RKO (cell line): ENCODE measurements at places on chromosomes 2 and 18.

DNA sequence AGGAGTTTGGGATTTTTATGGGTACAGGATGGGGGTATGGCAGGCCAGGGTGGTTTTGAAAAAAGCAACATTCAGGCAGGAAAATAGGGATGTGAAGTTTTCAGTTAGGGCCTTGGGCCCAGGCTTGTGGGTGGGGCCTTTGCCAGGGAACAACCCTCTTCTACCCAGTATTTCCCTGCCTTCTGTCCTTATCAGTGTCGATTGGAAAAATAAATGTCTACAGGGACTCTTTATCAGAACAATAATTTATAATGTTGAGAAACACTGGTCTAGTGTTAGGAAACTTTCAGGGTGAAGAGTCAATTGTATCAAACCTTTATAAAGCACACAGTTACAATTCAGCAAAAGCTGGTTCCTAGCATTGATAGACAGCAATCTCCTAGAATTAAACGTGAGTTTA lies 214.1 kb upstream of the NABP1 start:
- DNase-seq = no peak

- no peak for DNase-seq
These were observed 203.5 kb downstream of the DPP4 start for GRCh38 chr2:161870401-161870930.

DNA sequence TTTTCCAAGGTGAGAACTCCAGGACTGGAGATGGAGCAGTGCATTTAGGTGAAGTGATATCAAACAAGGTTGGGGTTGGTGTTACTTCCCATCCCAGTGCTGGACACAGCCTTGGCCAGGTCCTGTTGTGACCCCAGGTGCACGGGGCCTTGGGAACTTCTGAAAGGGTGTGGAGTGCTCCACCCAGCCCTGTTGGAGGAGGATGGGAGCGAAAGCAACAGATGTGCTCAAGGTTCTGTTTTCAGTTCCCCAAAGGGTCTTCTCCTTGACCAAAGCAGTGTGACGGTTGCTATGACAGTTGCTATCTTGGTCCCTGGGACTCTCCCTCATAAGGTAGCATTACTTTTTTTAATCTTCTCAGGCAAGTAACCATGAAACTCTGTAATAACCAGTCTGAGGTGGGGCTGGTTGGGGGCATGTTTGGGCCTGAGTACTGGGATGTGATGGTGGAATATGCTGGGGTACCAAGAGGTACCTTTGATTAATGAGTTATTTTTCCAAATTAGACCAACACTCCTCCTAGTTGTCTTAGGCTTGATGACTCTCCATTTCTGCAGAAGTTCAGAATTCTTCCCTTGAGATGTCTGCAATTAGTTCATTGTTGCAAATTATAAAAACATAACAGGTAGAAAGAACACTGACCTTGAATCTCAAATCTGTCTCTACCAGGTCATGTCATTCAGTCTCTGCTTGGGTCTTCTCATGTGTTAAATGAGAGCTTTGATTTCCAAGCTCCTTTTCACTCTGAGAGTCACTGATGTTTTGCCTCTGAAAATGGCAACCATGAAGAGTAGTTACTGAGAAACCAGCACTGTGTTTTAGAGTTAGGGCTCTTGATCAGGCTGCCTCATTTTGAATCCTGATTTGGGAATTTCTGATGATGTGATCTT lies 154.5 kb downstream of the RPIA start:
- no peak for DNase-seq

- peak; percentile 77 for DNase-seq
These were observed 46.6 kb downstream of the PRKRA start for GRCh38 chr2:178404368-178404767.

DNA sequence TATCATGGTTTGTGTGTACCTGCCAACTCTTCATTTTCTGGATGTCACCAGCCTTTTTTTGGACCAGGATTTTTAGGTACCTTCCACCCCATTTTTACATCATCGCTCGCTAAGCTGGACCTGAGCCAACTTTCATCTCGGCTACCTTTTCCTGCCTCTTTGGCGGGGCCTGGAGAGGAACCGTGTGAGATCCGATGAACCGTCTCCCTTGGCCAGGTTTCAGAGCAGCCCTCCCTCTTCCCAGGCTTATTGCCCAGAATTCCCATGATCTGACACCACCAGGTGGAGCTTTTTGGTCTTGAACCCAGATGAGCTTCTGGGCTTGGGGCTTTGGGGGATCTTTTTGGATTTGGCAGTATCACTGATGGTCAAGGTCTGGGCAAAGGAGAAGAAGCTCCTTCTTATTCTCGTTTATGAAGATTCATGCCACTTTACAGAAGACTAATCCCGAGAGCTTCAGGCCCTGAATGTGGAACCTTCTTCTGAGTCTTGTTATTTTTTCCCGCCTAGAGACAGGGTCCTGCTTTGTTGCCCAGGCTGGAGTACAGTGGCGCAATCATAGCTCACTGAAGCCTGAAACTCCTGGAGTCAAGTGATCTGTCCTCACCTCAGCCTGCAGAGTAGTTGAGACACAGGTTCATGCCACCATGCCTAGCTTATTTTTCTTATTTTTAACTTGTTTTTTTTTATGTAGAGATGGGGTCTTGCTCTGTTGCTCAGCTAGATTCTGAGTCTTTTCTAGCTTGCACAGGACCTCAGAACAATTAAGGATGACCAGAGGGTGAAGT lies 50.4 kb downstream of the GATA6 start:
- no peak for DNase-seq

GRCh38 chr2:33320573-33320972 lies 155.9 kb upstream of the RASGRP3 start:
- DNase-seq = no peak

- DNase-seq = no peak
These were observed 7.6 kb upstream of the SNED1 start for GRCh38 chr2:240990726-240991377.

DNA sequence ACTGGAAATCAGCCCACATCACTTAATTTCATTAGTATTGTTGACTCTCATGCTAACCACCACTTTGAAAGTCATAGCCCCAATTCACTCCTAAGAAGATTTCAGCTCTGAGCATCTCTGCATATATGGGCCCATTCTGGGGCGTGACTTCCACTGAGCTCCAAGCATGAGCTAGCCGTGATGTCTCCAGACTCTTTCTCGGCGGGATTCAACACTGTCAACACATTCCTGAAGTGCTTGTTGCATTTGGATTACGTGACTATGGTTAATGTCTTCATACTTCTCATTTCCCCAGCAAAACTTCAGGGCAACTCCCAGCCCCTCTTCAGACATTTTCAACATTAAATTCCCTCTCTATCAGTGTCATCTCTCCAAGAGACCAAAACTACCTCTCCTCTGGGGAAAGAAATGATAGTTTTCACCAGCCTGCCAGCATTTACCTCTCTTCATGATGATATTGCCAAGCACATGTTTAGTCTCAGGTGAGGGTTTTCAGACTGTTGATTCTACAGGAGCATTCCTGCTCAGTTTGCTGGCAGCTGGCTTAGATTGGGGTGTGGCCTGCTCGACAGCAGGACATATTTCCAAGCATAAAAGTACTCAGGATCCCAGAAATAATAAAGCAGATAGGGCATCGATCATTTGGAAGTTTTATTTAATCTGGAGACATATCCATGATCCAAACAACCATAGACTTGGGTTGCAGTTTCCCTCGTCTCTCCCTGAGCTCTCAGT lies 81.7 kb downstream of the FEZ2 start:
- no peak for DNase-seq

- no peak for DNase-seq
These were observed 683.0 kb downstream of the DSC3 start for GRCh38 chr18:30359521-30359920.

- no peak for DNase-seq
These were observed 12.9 kb downstream of the SIX2 start for GRCh38 chr2:44996356-44996755.

GRCh38 chr2:33531549-33532059 lies 55.2 kb downstream of the RASGRP3 start:
- no peak for DNase-seq

DNA sequence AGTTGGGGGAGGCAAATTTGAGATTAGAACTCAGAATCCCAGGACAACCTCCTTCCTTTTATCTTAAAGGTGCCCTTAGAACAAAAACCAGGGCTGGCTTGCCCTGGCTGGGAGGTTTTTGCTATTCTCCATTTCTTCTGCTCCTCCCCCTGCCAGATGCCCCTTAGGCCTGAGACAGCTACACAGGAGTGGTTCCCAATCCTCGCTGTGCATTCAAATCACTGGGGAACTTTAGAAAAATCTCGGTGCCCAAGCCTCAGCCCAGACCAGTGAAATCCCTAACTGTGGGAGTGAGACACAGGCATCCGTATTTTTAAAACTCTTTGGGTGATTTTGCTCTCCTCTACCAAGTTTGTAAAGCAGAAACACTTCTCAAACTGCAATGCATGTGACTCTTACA lies 38.8 kb downstream of the LBH start:
- DNase-seq = no peak

- DNase-seq = no peak
These were observed 390.7 kb upstream of the ETAA1 start for GRCh38 chr2:67006373-67006960.

GRCh38 chr2:14301331-14301730 lies 331.2 kb upstream of the LRATD1 start:
- DNase-seq = no peak

GRCh38 chr2:68466361-68466777 lies 725 bp downstream of the FBXO48 start:
- DNase-seq = peak; percentile 62

DNA sequence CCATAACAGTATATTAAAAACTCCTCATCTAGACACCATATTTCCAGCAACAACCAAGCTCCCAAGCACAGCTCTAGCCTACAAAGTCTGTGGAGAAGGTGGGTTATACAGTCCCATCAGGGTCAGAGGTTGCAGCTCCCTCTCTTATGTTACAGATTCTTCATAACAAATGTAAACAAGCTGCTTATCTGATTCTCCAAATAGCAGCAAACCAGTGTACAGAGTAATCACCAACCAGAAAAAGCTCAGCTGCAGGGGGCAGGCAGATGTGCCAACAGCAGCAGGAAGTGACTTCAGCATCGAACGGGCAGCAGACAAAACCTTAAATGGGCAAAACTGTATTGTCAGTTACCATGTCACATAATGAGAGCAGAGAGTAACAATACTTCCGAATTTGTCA lies 52.9 kb upstream of the NABP1 start:
- DNase-seq = peak; percentile 79

DNA sequence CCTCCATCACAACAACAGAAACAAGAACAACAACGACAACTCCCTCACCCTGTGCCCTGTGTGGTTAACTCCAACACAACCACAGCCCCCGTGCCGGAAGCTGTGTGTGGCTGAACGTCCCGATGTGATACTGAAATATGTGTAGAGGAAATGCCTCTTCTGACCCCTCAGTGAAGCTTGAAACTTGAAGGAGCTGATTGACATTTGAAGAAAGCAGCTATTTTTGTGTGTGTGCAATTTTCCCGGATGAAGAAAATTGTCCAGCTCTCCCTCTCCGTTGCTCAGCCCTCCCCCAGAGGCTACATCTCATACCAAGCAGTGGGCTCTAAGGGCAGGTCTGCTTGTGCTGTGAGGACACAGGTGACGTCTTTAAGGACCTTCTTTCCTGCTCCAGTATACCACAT lies 173.8 kb downstream of the ICOS start:
- no peak for DNase-seq

GRCh38 chr2:173417341-173417740 lies 62.7 kb downstream of the CDCA7 start:
- DNase-seq = no peak

DNA sequence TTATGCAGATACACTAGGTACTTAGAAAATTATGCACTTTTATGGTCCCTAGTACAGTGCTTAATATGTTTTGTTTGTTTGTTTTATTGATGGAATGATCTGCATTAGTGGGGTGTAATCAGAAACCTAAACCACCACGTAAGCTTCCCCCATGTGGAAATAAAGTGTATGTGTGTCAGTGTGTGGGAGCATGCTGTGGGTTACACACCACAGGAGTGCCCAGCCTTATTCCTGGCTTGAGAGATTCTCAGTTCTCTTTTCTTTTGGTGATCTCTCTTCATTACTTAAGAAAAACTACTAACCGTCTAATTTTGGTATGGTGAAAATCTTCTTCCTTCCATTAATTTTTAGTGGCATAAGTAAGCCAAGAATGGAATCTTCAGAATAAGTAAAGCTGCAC lies 398.6 kb downstream of the DCDC2C start:
- DNase-seq = no peak

DNA sequence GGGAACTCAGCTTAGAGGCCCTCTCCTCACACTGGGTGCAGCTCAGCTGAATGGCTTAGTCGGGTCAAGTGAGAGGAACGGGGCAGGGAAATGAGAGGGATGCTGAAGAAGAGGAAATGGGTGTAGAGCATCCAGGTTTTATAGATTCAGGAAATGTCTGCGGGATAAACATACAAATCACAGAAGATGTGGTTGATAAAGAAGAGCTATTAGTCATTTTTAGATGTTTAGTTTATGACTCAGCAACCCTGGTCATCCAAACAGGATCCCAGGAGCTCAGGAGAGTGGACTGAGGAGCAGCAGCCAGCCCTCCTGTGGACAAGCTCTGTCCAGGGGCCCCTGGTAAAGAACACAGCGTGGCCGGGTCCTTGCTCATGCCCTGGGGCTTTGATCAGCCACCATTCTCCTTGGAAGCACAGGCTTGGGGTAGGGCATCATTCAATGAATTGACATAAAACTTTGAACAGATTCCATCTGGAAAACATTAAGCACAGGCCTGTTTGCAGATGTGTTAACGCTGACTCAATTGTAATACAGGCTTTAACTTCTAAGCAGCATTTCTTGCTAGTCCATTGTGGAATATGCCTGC lies 83.0 kb downstream of the NPAS2 start:
- DNase-seq = peak; percentile 89

GRCh38 chr2:225998653-225999052 lies 599.1 kb downstream of the NYAP2 start:
- no peak for DNase-seq

- no peak for DNase-seq
These were observed 38.5 kb downstream of the MERTK start for GRCh38 chr2:111936881-111937280.

DNA sequence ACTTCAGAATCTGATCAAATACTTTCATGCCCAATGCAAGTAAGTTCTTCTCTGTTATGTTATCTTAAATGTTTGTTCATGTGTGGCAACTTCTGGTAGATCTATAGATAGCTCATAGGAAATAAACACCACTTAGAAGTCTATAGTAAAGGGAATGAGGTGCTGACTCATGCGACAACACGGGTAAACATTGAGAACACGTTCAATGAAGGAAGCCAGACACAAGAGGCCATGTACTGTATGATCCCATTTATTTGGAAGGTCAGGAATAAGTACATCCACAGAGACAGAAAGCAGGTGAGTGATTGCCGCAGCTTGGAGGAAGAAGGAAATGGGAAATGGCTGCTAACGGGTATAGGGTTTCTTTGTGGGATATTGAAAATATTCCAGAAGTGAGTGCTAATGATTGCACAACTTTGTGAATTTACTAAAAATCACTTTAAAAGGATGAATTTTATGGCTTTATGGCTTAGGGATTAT lies 95.4 kb downstream of the ITGB1BP1 start:
- DNase-seq = no peak

- DNase-seq = no peak
These were observed 308.7 kb downstream of the CNTNAP5 start for GRCh38 chr2:124333784-124334183.

DNA sequence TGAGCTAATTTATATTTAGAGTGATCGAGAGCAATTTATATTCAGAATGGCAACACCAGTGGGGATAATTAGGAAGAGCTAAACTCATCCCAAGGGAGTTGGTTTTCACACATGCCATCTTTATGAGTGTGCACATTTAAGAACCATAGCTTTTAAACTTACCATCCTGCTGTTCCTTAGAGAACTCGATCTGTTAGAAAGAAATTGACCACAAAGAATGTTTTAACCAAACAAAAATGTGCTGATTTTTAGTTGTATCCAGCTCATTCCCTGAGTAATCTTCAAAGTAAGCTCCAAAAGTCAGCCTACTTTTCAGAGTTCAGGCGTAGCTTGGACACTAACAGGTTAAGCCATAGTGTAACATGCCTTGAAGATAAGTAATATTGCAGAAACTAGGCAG lies 12.6 kb downstream of the MYL1 start:
- DNase-seq = no peak
